Activated CD8-positive, alpha-beta memory T cell treated with anti-CD3 and anti-CD28 coated beads, Interleukin-2, amount 10 ng/mL, durations not matched to agents 7 days and 5 days (primary cell): ENCODE measurements at places on chromosomes 16 and 17.

- no peak for DNase-seq
Observed at GRCh38 chr16:51416926-51417325, 265.9 kb upstream of the SALL1 start.

- peak; percentile 72 for DNase-seq
Observed at GRCh38 chr16:56262148-56262547, 70.9 kb downstream of the GNAO1 start.

DNA sequence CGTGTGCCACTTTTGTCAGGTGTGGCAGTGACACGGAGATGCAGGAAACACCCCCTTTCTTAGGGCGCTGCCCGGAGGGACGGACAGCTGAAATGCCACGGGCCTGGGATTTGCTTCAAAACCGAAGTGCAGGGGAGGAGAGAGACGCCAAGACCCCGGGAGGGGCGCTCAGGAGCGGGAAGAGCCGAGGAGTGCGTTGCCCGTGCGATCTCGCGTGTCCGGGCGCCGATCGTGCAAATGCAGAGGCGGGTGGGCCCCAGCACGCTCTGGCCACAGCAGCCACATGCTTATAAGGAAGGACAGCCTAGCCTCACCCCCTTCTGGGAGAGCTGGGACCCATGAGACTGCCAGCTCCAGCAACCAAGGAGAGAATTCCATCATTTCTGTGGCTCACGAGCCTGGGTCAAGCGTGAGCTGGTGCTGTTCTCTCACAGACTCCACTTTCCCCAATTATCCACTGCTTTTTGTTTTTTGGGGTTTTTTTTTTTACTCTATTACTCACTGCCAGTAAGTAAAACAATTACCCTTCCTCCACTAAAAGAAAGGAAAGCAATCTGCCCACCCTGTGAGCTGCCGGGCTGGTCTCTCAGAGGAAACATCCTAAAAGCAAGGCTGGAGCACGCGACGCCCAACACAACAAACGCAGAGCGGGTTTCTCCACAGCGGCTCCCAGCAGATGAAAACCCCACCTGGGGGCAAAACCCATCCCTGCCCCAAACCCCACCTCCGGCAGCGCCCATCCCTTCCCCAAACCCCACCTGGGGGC is 27.2 kb upstream of the C16orf95 start:
- no peak for DNase-seq

DNA sequence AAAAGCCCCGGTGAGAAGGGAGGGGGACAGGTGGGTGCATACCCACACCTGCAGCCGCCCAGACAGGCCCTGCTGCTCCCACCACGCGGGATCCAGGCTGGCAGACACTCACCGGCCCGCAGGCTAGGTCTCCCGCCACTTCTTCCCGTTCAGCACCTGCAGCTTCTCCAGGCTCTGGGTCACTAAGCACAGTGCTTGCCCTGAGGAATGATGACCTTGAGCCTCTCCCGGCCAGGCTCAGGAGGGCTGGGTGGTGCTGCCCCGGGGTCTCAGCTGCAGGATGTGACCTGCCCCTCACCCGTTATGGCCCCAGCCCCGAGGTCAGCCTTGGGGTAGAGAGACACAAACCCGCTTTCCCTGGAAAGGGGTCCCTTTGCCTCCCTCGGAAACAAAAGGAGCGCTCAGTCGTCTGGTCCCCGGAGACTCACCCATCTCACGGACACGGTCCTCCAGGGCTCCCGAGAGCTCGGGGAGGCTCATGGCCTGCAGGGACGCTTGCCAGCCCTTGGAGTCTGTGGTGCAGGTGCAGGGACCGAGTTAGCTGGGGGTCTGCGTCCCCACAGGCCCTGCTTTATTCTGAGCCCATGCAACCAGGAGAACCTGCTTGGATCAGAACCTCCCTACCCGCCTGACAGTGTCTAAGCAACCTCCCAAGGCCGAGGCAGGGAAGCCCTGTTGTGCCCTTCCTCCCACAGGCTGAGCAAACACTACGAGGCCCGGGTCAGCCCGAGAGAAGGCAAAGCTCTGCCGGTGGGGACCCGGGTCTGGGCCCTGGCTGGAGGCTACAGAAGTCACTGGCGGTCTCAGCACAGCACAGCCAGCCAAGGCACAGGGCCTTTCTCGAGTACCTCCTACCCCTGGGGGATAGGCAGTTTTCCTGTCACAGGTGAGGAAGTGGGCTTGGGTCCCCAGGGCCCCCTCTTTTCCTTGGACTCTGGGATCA is 3.8 kb downstream of the NUDT16L1 start:
- peak; percentile 39 for DNase-seq

DNA sequence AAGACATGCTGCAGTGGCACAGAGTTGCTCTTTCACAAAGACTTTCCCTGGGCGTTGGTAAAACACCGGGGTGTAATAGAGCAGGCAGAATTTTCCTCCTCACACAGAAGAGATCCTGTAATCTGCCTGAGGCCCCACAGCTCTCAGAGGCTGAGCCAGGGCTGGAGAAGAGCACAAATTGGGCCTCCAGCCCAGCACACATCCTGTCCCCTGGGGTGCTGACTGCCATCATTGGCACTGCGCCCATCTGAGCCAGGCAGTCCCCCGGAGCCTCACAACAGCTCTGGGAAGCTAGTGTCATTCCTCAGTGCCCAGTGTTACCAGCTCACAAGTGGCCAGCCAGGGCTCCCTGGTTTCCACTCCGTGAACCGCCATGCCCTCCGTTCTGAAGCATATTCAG is 119.4 kb downstream of the SOCS1 start:
- no peak for DNase-seq

DNA sequence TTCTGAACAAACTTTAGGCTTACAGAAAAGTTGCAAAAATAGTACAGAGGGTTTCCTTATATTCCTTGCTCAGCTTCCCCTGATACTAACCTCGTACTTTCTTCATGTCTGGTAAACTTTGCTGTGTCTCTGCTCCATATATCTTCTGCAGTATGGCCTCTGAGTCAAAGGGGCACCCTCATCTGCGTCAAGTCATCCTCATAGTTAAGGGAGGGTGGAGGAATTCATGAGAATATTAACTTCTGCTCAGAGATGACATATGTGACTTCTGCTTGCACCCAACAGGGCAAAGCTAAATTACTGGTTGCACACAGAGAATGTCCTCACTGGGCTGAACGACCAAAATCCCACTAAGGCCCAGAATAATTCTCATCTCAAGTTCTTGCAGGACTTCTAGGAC is 4.3 kb upstream of the CCL7 start:
- no peak for DNase-seq

- DNase-seq = peak; percentile 93
Observed at GRCh38 chr16:2927010-2927646, 15.4 kb downstream of the FLYWCH1 start.
